ENCODE measurements at places on chromosomes 6 and 20.

GRCh38 chr20:38094373-38094891 is 60.9 kb downstream of the RPRD1B start:
- DNase-seq = peak; percentile 51

- DNase-seq = no peak
These were observed 3.4 kb upstream of the NOL7 start for GRCh38 chr6:13611715-13612114.

DNA sequence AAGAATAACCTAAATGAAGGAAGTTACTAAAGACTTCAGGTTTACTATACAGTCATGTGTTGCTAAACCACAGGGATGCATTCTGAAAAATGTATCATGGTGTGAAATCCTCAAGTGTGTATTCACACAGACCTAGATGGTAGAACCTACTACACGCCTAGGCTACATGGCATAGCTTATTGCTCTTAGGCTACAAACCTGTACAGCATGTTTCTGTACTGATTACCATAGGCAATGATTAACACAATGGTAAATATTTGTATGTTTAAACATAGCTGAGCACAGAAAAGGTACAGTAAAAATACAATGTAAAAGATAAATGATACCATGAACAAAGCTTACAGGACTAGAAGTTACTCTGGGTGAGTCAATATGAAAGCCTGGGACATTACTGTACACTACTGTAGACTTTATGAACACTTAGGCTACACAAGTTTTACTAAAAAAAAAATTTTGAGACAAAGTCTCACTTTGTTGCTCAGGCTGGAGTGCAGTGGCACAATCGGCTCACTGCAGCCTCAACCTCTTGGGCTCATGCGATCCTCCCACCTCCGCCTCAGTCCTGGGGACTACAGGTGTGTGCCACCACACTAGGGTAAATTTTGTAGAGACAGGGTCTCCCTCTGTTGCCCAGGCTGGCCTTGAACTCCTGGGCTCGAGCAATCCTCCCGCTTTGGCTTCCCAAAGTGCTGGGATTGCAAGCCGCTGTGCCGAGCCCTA is 36.0 kb downstream of the ADNP start:
- DNase-seq = no peak

- DNase-seq = peak; percentile 66
These were observed 4.8 kb upstream of the ATXN1 start for GRCh38 chr6:16766043-16766536.

- no peak for DNase-seq
These were observed 3.3 kb downstream of the ID1 start for GRCh38 chr20:31608251-31608945.

GRCh38 chr6:69980624-69981023 is 114.3 kb downstream of the COL19A1 start:
- no peak for DNase-seq

DNA sequence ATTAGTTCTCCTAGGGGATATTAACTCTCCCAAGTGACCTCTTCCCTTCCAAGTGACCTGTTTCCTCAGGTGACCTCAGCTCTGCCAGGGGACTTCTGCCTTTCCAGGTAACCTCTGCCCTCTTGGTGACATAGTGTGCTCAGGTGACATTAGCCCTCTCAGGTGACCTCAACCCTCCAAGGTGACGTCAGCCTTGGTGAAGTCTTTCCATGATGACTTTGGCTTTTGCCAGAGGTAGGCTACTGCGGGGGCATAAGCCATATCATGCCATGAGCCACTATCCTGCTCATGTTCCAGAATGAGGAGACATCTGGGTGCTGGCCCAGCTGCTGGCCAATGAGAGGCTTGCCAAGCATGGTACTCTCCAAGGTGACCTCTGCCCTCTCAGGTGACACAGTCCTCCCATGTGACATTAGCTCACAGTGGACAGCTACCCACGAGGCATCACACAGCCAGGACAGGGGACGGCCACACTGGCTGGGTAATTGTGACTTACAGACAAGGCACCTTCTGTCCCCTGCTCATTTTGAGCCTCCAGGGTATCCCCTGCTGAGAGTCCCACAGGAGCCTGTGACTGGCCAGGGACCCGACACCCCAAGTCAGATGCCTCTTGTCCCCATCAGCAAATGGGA is 31.1 kb downstream of the UBD start:
- DNase-seq = no peak

- DNase-seq = peak; percentile 42
These were observed 6.5 kb upstream of the SLC24A3 start for GRCh38 chr20:19205981-19206396.

DNA sequence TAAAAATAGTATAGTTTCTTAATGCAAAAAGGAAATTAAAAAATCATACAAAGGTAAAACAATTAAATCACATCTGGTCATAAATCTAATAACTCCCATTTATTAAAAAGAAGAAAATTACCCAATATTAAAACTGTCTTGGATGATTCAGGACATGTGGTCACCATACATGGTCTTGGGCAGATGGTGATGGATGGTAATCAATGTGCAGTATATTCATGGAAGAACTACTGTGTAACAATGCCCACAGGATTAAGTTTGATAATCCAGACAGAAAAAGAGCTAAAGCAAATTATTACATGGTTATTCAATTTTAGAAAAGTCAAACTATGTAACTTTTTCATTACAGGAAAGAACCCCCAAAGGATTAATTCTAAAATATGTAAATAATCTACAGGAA is 480.6 kb downstream of the QKI start:
- DNase-seq = no peak

GRCh38 chr20:58071991-58072390 is 156.5 kb downstream of the ANKRD60 start:
- no peak for DNase-seq

DNA sequence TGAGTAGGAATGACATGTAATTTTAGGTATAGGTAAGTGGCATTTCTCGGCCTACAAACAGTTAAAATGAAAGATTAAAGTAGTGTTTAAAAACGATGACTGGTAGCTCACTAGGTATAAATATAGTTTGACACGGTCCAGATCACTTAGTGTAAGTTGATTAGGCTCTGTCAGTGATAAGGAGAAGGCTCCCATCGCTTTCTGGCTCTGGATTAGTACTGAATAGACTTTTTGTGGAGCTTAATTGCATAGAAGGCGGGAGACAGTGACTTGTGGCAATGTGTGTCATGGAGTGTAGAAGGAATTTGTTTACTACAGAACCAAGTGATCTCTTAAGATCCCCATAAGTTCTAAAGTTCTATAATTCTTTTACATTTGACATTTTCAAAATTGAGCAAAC is 6.7 kb downstream of the PYGB start:
- no peak for DNase-seq

DNA sequence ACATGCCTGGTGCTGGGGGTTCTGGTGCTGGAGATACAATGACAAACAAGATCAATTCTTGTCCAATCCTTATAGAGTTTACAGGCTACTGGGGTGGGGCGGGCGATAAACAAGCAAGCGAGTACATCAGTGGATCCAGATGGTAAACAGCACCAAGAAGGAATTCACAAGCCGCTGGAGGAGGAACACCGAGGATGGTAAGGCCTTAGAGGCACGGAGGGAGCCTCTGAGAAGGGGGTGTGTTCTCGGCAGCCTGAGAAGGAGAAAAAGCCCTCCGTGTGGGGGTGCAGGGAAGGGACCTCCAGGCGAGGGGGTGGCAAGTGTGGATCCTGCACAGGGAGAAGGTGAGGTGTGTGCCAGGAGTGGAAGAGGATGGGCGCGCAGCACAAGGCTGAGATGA is 276.5 kb upstream of the FOXQ1 start:
- no peak for DNase-seq

- DNase-seq = no peak
These were observed 100.0 kb upstream of the MAN1A1 start for GRCh38 chr6:119449331-119450156.

- DNase-seq = no peak
These were observed 6.6 kb downstream of the CITED2 start for GRCh38 chr6:139367810-139368351.

DNA sequence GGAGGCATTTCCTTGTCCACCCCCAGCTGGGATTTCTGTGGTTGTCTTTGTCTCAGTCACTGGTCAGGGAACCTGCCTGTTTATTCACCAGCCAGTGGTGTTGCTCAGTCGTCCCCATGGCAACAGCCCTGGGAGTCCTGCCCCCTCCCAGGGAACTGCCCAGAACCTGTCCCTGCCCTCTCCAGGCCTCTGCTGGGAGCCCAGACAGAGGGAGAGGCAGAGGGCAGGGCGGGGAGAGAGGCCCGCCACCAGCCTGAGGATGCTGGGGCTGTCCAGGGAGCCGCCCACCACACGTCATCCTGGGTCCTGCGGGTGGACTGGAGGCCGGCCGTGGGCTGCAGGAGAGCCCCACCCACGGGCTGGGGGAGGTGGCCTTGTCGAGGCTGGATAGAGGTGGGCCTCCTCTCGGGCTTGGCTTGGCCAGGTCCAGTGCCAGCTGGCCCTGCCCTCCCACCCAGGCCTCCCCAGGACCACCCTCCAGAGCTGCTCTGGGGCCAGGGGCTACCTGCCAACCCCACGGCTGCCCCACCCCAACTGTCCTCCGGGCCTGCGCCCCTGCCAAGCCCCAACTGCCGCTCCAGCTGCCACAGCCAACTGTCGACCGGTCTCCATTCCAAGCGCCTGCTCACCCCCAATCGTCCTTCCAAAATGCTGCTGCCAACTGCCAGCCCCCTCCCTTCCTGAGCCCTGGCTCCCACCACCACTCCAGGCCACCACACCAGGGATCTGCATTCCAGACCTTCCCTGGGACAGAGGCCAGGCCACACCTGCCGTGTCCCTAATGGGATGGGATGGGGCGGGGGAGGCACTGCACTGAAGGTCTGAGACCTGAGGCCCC is 4.2 kb upstream of the ZBTB46 start:
- no peak for DNase-seq

DNA sequence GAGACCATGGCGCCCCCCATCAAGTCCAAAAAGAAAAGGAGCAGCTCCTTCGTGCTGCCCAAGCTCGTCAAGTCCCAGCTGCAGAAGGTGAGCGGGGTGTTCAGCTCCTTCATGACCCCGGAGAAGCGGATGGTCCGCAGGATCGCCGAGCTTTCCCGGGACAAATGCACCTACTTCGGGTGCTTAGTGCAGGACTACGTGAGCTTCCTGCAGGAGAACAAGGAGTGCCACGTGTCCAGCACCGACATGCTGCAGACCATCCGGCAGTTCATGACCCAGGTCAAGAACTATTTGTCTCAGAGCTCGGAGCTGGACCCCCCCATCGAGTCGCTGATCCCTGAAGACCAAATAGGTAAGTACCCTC is 41.7 kb upstream of the NAA20 start:
- DNase-seq = no peak

GRCh38 chr20:39588148-39588757 is 626.1 kb downstream of the DHX35 start:
- no peak for DNase-seq

DNA sequence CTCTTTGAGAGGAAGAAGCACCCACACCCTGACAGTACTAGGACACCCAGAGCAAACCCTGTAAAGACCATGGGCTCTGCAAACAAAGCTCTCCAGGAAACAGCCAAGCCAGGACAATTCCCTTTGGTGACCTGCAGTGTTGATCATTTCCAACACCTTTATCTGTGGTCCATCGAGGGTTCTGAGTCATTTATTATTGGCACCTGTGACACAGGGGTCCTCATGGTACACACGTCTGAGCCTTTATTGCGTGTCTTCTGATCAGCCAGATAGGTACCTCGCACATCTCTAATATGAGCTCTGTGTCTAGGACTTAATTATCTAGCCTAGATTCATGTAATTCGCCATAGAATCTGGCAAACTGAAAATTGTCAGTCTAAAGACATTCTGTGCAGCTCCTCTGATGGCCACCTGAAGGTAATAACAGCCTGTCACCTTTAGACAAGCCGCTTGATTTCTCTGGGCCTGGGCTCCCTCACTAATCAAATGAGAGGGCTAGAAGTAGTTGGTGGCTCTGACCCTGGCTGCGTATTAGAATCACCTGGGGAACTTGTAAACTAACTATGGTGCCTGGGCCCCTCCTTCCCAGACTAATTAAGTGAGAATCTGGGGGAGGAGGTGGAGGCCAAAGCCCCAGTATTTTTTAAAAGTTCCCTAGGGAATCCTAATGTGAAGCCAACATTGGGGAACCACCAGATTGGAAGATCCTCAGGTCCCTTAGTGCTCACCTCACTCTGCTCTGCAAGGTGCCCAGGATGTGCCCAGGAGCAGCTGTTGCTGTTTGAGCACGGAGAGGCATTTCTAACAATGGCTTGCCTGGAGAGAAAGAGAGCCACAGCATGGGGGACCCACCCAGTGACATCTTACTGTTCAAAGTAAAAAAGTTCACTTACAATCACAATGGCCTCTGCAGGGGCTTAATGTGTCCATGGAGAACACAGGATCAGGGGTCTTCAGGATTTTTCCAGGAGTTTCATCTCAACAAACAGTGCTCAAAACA is 122.0 kb upstream of the ARID1B start:
- DNase-seq = no peak

DNA sequence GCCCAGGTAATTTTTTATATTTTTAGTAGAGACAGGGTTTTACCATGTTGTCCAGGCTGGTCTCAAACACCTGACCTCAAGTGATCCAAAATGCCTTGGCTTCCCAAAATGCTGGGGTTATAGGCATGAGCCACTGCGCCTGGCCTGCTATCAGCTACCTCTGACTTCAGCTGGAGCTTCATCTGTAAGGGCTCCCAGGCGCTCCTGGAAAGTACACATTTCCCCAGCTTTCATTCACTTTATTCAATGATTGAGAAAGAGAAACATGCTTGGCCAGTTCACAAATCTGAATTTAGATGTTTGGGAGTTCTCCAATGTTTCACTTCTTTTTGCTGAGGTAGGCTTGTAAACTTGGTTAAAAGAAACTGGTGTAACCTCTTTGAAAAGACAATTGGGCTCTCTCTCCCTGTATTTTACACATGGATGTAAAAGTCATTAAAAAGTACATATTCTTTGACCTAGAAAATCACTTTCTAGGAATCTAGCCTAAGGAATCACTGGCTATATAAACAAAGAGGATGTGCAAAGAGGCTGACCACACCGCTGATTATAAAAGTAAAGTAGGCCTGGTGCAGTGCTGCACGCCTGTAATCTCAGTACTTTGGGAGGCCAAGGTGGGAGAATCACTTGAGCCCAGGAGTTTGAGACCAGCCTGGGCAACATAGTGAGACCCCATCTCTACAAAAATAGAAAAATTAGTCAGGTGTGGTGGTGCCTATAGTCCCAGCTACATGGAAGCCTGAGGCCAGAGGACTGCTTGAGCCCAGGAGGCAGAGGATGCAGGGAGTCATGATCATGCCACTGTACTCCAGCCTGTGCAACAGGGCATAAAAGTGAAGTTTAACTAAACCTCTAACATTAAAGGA is 128.9 kb downstream of the BACH2 start:
- no peak for DNase-seq

DNA sequence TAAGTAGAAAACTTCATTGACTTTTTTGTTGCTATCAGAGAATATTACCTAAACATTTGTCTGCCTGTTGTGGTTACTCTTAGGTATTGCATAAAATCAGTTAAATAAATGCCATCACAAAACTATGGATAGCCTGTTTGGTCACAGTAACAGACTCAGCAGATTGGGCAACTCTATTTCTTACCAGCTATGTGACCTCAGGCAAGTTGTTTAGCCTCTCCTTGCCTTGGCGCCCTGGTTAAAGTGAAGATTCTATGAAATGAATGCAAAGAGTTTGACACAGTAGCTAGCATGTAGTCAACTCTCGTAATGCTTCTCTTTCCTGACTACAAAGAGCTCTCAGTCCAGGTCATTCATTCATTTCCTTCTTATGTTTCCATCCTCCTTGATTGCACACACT is 82.5 kb upstream of the ID4 start:
- DNase-seq = no peak

All from CD4-positive, alpha-beta T cell treated with Interleukin-15 for 4 hours (primary cell).